ENCODE measurements at places on chromosomes 3 and 15.

- DNase-seq, result no peak
These were observed 687.0 kb upstream of the NECTIN3 start for GRCh38 chr3:110384601-110385000.

DNA sequence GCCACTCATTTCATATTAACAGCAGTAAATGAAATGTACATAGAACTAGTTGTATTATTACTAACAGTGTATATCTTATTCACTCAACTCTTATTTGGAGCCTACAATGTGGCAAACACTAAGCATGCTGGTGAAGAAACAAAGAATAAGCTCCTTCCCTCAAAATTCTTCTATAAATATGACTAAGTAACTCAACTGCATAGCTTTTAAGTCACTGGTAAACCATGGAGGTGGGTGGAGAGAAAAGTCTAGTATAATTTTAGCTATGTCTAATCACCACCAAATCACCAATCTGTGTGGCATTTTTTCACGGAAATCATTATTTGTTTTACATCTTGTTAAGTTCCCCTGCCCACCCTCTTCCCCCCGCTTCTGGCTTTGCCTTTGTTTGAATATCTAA, 17.5 kb downstream of the COPS2 start:
- no peak for DNase-seq

GRCh38 chr3:148847351-148847750, 17.7 kb upstream of the CPA3 start:
- no peak for DNase-seq

GRCh38 chr3:184815046-184815930, 3.3 kb downstream of the VPS8 start:
- DNase-seq, result no peak

GRCh38 chr3:87792534-87793336, 266.1 kb downstream of the CGGBP1 start:
- DNase-seq, result no peak

GRCh38 chr15:70152070-70152480, 54.4 kb upstream of the TLE3 start:
- no peak for DNase-seq

GRCh38 chr3:36303286-36303685, 77.0 kb upstream of the STAC start:
- no peak for DNase-seq
